Prostate gland (tissue), 2 donors: ENCODE measurements at places on chromosomes 6 and 20.

GRCh38 chr20:23079016-23079351 is 7.1 kb downstream of the CD93 start:
- H3K36me3 ChIP-seq: no peaks in the 10 kb centered on the region
- no peaks in the 10 kb centered on the region for H3K27me3 ChIP-seq
- DNase-seq: no peak
- H3K27ac ChIP-seq: no peak overlapping the region
- no peaks in the 10 kb centered on the region for H3K4me1 ChIP-seq

DNA sequence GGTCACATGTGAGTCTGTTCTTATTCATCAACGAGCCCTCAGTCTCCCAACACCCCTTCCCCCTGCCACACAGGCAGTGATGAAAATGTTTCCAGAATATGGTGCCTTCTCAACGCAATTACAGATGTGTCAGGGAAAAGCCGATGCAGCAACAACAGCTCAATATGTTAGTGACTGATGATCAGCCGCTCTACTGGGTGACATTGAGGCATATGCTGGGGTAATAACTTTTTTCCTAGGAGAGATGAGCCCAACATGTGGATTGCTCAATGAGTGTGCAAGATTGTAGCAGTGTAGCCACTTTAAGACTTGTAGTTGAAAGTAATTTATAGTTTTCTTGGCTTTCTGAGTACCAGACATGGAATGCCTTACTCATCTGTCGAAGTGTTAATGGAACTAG is 49.4 kb downstream of the DTD1 start:
- no peaks in the 10 kb centered on the region for H3K4me1 ChIP-seq
- no peak for DNase-seq
- no peak overlapping the region for H3K27ac ChIP-seq
- no peaks in the 10 kb centered on the region for H3K36me3 ChIP-seq
- H3K4me3 ChIP-seq: no peak overlapping the region

- DNase-seq: no peak
- H3K4me3 ChIP-seq: no peak overlapping the region
- no peaks in the 10 kb centered on the region for H3K4me1 ChIP-seq
- no peak overlapping the region for H3K27ac ChIP-seq
- H3K36me3 ChIP-seq: no peaks in the 10 kb centered on the region
Measured at GRCh38 chr6:72035966-72036365, 149.6 kb downstream of the RIMS1 start.

DNA sequence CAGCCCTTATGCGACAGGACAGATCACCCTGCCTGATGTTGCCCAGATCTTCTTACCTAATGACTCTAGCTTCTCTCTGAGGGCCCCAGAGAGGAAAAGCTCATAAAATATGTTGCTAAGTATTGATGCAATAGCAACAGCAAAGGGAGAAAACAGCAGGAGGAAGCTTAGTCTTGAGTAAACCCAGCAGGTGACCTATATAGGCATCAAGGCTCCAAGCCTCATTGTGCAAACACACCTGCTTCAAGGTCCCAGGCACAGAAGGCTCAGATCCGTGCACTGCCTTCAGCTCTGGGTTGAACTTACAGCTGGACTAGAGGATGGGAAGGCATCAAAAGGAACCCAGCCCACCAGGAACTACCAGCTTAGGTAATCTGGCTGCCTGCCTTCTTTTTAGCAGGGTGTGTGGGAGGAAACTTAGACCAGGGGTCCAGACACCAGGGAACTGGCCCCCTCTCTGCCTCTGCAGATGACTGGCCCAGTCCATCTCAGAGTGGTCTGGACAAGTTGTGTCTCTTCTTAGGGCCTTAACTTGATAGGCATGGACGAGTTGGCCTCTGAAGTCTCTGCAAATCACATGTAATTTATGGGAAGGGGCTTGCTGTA is 34.4 kb downstream of the TGM3 start:
- no peak overlapping the region for H3K4me3 ChIP-seq
- no peak for DNase-seq
- H3K27ac ChIP-seq: no peak overlapping the region
- H3K4me1 ChIP-seq: no peaks in the 10 kb centered on the region

GRCh38 chr6:7588506-7588905 is 1.5 kb upstream of the SNRNP48 start:
- no peaks in the 10 kb centered on the region for H3K27me3 ChIP-seq
- H3K4me1 ChIP-seq: no peaks in the 10 kb centered on the region
- no peak for DNase-seq
